Ovary (tissue), 10 donors: ENCODE measurements at places on chromosomes 11 and 22. TPM values are rescaled to one million over a fixed set of nuclear protein-coding genes. Genes with fewer than 3 reads are reported as not detected.

The NXPE2 gene
- polyA plus RNA-seq, result 0.22 TPM

The ZFTA gene
- 20.2 TPM for polyA plus RNA-seq

The FAM180B gene
- polyA plus RNA-seq, result not detected

The RAG2 gene
- polyA plus RNA-seq, result not detected

The MS4A18 gene
- polyA plus RNA-seq, result not detected

The SHANK3 gene
- 9.8 TPM for polyA plus RNA-seq

The TPBGL gene
- polyA plus RNA-seq, result 0.19 TPM

The DENND5A gene
- polyA plus RNA-seq, result 44.2 TPM

The DDIAS gene
- polyA plus RNA-seq, result 0.77 TPM

GRCh38 chr11:41579546-41579945, 120.1 kb upstream of the LRRC4C start:
- DNase-seq, result no peak

DNA sequence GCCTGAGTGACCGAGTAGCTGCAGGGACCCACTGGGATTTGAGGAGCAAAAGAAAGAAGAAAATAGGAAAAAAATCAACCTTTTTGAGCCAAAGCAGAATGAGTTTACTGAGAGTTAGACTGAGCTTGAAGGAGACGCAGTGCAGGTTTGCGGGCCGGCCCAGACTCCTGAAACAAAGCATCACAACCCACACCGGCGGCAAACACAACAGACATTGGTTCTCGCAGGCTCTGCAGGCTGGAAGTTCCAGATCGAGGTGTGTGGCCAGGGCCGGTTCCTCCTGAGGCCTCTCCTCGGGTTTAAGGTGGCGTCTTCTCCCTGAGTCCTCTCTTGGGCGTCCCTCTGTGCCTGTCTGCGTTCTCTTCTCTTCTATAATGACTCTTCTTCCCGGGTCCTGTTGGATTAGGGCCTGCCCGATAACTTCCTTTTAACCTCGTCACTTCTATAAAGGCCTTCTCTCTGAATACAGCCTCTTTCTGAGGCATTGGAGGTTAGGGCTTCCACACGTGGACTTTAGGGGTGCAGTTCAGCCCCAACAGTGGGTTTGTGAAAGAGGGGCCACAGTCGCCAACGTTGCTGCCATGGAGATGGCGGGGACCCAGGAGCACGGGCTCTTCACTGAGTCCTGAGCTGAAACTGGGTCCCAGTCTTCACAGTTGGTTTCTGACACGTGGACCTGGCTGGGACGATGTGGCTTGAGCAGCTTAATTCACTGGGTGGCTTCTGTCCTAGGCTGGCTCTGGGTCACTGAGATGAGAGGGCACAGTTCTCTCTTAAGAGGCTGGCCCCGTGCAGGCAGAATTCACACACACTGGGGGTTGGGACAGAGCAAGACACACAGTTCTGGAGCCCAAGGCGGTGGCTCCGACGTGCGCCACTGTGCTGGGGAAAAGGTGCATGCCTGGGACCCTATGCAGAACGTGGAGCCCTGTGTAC, 1047.7 kb downstream of the BRD1 start:
- no peak for DNase-seq

- DNase-seq, result no peak
Observed at GRCh38 chr11:61046833-61047232, 55.5 kb upstream of the CD5 start.

DNA sequence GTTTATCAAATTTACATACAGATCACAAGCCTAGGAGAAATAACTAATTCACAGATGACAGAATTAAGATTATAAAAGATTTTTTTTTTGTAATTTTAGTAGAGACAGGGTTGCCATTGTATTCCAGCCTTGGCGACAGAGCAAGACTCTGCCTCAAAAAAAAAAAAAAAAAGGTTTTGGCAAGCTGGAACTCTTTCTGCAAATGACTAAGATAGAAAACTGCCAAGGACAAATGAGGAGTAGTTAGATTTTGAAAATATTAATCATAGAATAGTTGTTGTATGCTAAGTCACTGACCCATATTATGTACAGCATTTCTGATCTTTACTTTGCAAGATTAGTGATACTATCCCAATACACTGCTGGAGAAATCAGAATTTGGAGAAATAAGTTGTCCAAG, 99.2 kb downstream of the C11orf65 start:
- no peak for DNase-seq

- DNase-seq, result no peak
Observed at GRCh38 chr22:20324139-20324516, 4.3 kb upstream of the DGCR6L start.

GRCh38 chr11:123135863-123136446, 59.1 kb downstream of the CLMP start:
- DNase-seq, result no peak

DNA sequence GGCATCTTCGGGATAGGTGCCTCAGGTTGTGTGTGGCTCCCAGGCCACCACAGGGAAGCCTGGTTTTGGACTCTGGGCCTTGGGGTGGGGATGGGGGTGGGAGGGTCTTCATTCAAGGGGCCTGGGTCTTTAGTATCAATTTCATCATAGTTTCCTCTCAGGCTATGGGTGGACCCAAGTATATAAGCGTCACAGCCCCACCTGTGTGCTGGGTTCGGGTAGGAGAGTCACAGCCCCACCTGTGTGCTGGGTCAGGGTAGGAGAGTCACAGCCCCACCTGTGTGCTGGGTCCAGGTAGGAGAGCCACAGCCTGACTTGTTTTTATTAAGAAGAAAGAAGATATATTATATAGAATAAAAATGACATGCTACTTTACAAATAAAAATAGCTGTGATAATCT, 422.1 kb downstream of the BRD1 start:
- DNase-seq, result no peak

DNA sequence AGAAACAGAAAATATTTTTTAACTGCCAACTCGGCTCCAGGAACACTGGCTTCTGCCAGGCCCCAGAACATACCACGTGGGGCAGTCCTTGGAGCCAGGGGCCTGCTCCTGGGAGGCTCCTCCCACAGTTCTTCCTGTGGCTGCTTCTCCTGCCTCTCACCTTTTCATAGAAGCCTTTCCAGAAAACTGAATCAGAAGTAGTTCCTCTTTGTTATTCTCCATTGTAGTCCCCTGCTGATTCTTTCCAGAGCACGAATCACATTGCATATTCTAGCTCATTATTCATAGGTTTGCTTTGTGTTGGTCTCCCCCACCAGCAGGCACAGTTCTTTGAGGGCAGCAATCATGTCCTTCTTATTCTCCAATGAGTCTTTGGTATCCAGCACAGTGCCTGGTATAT, 106.0 kb downstream of the EFCAB6 start:
- no peak for DNase-seq

DNA sequence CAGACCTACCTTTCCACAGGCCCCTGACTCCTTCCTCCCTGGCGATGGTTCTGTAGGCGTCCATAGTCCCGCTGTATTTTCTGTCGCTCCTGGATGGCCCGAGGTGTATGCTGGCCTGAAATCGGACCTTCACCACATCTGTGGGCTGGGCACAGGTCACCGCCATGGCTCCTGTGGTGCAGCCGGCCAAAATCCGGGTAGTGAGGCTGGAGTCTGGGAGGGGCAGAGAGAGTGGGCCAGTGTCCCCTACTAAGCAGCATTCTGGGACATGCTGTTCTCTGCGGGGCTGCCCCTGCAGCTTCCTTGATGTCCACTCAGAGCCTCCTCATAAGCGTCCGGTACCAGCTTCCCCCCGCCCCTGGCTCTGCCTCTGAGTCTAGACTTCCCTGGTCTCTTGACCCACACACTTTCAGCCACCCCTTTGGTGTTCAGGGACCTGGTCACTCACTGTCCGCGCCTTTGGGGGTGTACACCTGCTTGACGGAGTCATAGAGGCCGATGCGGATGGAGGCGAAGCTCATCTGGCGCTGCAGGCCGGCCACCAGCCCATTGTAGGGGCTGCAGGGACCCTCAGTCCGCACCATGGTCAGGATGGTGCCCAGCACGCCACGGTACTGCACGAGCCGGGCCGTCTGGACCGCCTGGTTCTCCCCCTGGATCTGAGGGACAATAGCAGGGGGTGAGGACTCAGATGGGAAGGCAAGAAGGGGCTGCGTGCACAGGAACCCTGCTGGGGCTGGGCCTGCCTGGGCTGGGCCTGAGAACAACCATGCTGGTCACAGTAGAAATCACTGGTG, 3.0 kb downstream of the UCP3 start:
- no peak for DNase-seq

DNA sequence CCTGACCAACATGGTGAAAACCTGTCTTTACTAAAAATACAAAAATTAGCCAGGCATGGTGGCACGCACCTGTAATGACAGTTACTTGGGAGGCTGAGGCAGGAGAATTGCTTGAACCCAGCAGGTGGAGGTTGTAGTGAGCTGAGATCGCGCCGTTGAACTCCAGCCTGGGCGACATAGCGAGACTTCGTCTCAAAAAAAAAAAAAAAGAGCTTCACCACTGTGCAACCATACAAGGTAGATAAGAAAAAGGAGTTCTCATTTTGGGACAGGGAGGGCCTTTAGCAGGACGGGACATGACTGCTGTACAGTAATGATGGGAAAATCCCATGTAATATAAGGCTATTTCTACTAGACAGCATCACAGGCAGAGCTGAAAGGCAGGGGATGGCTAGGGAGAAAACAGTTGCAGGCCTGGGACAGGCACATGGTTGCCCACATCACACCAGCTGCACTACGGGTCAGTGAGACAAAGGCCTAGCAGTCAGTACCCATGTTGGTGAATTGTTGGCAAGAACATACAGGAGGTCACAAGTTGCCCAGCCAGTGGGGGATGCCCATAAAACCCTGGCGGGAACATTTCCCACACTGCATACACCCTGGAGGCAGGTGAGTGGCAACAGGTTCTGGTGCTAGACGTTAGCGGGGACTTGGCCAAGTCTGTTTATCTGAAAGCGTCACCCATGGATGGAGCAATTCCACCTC, 5.4 kb downstream of the TANGO2 start:
- DNase-seq, result no peak

DNA sequence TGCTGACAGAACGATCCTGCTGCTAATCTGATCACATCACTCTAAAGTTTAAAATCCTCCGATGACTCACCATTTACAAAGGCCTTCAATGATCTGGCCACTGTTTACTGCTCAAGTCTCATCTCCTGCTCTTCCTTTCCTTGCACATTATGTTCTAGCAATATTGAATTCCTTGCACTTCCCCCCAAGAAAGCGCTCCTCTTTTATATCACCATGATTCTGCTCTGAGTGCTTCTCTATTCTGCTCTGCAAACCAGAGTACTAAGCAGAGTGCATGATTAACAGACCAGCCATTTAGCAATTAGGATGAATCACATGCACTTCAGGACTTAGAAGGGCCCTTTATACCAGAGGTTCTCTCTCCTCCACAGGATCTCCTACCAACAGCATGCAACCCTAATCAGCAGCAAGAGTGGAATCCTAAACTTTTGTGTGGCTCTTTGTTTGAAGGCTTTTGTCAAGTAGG, 1122.8 kb upstream of the CCDC90B start:
- DNase-seq, result no peak

DNA sequence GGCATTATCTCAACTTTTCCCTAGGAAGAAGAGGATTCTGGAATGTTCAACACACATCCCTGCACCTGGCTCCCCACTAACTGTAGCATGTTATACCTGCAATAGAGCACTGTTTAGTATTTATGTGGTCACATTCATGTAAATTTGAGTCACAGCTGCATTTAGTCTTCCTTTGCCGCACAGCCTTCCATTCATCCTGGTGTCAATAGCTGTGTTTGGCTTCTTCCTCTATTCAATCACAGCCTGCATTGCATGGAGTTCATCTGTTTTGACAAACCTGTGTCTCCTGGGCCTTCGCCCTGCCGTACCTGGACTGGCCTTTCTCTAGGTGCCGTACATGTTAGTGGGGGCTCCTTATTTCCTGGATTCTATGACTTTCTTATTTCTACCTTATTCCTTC, 4.1 kb upstream of the C22orf39 start:
- DNase-seq, result no peak

DNA sequence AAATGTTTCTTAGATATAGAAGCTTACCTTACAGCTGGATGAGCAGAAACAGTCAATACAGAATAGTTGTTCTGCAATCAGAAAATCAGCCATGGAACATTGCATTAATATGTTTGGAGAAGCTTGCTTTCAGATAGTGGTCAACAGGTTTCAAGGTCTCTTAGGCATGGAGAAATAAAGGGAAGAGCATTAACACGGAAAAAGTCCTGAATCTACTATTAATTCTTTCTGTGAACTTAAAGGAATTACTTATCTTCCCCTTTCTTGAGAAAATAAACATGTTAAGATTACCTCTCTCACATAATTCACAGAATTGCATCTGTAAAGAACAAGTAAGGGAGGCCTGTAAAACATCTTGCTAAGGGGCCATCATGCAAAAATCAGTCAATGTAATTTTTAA, at the start of gene OR5B3:
OR5B3 (minus strand) TSS at position 101 of the 400 bp plus-strand sequence. CDS start 3,465 bp downstream, outside the sequence.
- DNase-seq, result no peak

DNA sequence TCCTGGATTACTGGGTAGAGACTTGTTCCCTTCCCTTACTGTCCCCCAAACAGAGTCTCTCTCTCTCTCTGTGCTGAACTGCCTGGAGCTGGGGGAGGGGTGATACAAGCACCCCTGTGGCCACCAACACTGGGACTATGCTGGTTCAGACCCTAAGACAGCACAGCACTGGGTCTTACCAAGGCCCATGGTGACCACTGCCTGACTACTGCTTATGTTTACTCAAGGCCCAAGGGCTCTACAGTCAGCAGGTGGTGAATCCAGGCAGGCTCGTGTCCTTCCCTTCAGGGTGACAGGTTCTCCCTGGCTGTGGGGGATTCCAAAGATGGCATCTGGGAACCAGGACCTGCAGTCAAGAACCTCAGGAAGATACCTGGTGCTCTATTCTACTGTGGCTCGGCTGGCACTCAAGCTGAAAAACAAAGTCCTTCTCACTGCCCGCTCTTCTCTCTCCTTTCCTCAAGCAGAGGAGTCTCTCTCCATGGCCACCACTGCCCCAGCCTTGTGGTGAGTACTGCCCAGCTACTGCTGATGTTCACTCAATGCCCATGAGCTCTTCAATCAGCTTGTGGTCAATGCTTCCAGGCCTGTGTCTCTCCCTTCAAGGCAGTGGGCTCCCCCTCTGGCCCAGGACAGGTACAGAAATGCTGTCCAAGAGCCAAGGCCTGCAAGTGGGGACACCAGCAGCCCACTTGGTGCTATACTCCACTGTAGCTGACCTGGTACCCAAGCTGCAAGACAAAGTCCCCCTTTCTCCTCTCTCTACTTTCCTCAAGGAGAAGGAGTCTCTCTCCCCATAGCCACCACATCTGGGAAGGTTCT, 41.8 kb upstream of the SHANK2 start:
- DNase-seq, result no peak

DNA sequence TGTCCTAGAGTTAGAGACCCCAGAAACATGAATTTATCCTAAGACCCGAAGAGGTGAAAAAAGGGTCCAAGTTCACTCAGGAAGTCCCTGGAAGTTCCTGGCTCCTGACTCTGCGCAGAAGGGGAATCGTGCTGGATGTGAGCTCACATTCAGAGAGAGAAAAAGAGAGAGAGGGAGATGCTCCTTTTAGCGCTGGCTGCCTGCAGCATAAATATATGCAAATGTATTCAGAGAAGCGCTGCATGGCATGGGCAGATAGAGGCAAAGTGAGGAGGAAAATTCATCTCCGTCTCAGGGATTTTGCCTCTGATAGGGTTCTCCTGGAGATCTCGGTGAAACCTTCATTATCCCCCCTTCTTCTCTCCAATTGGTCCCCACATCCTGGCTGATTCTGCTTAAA, 517.2 kb downstream of the MN1 start:
- DNase-seq, result no peak

- no peak for DNase-seq
Observed at GRCh38 chr11:81570669-81571068, 1163.0 kb downstream of the FAM181B start.
